GM12865 (cell line): ENCODE measurements at places on chromosomes 4 and X.

- DNase-seq: no peak
Observed at GRCh38 chr4:6660430-6660829, 19.9 kb downstream of the MRFAP1 start.

DNA sequence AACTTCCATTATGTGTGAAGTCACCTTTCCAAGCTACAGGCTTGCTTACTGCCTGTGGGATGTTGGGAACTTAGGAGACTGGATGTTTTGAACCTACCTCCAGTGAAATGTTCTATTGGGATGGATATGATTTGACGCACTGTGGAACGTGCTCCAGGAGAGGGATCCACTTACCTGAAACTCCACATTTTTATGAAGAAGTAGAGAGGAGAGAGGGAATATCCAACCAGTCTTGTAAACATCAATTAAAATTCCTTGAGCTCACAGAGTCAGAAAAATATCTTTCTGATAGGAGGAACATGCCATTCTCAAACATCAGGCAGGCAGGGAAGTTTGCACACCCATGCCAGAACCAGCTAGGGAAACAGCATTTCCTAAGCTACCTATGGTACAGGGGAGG lies 91.1 kb upstream of the MAOA start:
- no peak for DNase-seq

GRCh38 chrX:70552130-70552704 lies 107.6 kb downstream of the DLG3 start:
- no peak for DNase-seq

GRCh38 chr4:25663781-25664180 lies 8.1 kb downstream of the SLC34A2 start:
- no peak for DNase-seq

GRCh38 chr4:158111241-158111640 lies 61.6 kb downstream of the GASK1B start:
- no peak for DNase-seq

DNA sequence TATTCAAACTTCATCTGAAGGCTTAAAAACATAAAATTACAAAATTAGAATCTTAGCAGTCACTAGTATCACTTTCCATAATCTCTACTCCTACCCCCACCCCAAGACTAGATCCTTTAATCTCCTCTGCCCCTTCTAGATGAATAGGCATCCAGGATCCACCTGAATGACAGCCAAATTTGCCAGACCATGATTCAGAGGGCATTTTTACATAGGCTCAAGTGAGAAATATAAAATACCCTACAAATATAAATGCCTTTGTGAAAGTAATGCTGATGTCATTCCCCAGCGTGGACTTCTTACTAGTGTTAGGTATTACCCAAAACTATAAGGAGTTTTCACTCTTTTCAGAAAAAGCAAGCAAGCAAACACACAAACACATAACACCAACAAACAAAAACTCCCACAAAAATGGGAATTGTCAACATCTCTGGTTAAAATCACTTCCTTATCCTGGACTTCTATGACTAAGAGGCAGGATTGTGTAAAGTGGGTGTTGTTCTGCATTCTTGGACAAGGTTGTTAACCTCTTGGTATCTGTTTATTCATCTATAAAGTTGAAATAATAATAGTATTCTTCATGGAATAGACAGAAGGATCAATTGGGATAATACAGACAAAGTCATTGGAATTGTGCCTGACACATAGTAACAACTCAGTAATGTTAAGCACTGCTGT lies 51.3 kb upstream of the TMPRSS11F start:
- DNase-seq: no peak

GRCh38 chr4:158999166-158999682 lies 103.7 kb upstream of the RAPGEF2 start:
- DNase-seq: no peak

DNA sequence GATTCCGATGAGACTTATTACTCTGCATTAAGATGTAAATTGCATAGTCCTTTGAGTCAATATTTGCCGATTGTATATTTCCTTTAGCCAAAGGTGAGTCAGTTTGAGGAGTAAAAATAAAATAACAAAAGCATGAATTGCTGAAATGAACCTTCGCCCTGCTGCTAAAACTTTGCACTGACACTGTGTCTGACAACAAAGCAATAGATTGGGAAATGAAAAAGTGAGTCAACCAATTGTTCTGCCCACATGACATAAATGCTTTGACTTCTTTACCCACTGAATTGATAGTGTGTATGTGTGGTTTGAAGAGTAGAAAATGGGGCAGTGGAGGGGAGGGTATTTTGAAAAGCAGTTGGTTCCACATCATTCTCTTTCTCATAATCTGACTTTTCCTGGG lies 88.4 kb upstream of the AFF2 start:
- no peak for DNase-seq

GRCh38 chr4:138032222-138032621 lies 209.9 kb downstream of the SLC7A11 start:
- no peak for DNase-seq

DNA sequence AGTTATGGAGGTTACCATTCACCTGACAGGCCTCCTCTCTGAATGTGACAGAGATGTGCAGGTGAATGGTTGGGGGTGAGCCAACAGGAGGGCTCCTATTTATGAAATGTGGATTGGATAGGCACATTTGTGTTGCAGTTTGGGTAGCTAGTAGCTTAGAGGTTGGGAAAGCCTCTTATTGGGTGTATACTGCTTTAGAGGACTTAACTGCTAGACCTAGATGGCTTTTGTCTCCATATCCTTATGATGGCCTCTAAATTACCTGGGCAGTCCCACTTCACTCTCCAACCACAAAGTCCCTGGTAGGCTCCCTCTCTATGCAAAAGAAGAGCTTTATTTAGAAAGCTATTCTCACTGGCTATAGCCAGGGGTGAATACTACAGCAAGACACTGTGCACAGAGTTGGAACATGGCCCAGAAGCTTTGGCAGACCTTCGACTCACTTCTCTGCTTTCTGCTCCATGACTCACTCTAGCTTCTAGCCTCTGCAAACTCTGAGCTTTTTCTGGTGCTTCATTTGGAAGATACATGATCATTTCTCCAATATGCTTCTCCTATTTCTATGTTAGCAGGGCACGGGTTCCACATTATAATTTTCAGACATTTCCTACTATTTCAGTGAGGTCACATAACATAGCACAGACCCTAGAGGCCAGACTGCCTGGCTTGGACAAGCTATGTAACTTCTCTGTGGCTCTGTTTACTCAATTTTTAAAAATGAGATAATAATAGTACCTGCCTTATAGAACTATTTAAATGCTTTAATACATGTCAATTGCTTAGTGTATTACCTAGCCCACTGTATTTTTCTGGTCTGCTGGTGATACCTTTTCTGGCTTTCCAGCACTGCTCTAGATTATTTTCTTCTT lies 6.0 kb upstream of the VGLL1 start:
- DNase-seq: no peak

DNA sequence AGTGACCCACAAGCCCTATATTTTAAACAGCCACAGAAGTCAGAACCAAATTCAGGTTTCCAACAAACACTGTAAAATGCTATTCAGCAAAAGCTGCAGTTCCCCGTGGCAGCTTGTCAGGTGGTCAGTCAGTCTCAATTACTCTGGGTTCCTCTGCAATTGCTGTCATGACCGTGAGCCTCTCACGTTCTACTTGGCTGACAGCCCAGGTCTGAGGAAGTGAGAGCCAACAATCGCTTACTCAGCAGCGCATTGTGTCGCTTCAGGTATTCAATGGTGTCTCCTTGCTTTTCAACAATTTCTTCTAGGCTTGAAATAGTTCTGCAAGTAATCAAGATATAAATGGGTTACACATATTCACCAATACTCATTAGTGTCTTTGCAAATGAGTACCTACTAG lies 25.8 kb downstream of the TRIM75 start:
- DNase-seq: no peak

DNA sequence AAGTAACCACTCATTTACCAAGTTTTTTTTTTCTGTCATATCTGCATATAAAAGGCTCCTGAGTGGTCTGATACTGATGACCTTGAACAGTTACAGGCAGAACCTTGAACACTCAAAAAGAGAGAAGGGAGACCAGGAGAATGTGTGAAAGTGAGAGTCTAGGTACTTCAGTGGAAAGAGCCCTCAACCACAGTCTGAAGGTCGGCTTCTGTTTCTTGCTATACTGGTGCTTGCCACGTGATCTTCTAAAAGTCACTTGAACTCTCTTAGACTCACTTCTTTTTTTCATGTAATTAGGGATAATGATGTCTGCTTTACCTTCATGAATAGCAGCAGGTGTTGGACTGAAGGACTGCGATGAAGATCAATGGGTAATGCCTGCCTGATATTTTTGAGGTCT lies 22.8 kb downstream of the GABRB1 start:
- peak; percentile 1 for DNase-seq

DNA sequence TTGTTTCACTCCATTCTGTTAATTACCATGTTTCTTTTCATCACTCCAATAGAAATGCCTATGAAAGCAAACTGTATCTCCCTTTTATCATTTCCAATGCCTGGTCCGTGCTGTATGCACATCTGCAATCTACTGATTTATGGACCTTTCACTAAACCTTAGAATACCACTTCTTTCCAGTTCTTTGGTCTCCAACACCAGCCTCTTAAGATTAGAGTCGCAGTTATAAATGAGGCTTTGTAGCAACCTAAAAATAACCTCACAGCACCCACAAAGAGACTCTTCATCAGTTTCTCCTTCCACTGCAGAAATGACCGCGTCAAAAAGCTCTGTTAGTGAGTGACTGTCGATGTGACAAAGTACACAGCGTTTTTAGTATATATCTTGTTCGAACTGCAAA lies 282.6 kb downstream of the ADGRA3 start:
- DNase-seq: no peak

- DNase-seq: no peak
Observed at GRCh38 chr4:102281171-102281839, 64.0 kb downstream of the SLC39A8 start.

GRCh38 chr4:179823342-179823741 lies 2381.1 kb upstream of the AGA start:
- no peak for DNase-seq

- no peak for DNase-seq
Observed at GRCh38 chr4:33064238-33064637, 2344.1 kb downstream of the PCDH7 start.

GRCh38 chr4:7187168-7187535 lies 5.2 kb upstream of the SORCS2 start:
- no peak for DNase-seq

DNA sequence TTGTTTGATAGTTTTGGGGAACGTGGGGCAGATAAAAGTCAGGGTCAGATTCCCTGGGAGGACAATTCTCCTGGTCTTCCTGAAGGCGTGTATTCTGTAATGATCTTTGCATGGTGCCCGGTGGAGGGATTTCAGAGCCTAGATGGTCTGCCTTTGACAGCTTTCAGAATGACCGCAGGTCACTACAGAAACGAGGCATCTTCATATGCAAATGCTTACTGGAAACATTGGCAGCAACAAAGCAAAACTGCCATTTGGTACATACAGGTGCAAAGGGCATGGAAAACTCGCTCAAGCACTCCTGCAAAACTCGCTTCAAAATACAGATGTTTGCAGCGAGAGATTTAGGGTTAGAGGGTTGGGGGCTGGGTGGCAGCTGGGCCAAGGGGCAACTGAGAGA lies 8.8 kb downstream of the C4orf50 start:
- DNase-seq: no peak

GRCh38 chr4:141375855-141376254 lies 155.2 kb downstream of the ZNF330 start:
- peak; percentile 21 for DNase-seq

DNA sequence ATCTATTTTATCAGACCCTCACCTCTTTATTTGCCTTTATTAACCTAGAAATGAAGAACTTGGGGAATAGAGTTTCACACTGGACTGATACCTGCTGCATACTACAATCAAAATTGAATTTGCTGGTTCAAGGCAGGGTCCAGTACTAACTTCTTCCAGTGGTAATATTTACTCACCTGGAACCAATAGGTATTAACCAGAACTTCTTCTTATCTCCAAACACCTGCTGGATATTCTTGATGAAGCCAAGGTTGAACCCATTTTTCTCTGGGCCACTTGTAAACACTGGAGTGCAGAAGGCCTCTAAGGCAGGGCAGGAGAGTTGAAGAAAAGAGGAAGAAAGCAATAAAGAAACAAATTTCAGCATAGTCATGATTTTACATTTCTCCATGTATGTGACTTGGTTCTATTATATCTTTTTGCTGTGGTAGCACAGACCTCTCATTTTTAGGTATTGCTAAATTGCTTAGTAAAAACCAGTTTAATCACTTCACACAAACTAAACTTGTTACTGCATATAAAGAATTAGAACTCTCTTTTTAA lies 101.1 kb downstream of the ZDHHC15 start:
- DNase-seq: no peak

- DNase-seq: no peak
Observed at GRCh38 chr4:37422102-37422501, 177.6 kb downstream of the NWD2 start.

DNA sequence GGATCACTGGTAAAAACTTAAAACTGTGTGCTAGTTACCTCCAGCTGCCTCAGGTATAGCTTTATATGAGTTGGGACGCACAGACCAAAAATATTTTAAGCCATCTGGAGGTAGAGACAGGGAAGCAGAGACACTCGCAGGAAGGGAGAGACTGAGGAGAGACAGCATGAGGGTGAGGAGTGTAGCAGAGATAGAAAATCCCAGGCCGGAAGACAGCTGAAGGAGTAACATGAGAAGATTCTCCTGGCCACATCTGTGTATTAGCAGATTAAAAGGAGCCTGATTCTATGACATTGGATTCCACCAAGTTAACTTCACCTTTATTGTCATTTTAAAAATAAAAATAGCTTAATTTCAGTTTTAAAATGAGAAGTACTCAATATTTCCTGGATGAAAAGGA lies 84.3 kb downstream of the PDLIM5 start:
- DNase-seq: no peak

- no peak for DNase-seq
Observed at GRCh38 chr4:56743550-56743949, 62.5 kb upstream of the HOPX start.

DNA sequence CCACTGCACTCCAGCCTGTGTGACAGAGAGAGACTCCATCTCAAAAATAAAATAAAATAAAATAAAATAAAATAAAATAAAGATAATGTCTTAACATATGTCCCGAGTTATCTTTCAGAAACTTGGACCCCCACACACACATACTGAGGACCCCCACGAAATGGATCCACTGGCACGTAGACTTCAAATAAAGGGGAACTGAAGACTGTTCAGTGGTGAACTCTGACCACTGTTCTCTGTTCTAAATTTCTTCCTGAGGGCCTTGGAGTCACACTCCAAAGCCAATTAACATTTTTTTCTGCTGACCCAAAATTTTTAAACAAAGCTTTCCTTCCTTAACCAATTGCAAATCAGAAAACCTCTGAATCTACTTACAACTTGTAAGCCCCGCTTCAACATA lies 43.5 kb upstream of the PRDX4 start:
- no peak for DNase-seq

DNA sequence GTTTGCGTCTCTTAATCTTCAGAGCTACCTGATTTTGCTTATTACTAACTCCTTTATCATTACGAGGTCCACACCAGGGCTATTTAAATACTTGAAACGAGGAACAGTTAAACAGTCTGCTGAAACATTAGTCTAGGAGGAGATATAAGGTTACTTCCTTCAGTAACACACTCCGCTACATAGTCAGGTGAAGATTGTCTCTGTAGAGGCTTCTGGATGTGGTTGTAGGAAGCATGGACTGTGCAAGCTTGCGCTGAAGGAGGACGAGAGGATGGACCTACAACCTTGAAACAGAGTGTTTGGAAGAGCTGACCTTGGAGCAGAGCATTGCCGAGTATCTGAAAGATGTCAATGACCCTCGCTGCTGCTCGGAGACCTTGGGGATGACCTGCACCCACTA lies at the start of gene CLRN2:
CLRN2 (plus strand) TSS at position 301 of the 400 bp plus-strand sequence. CDS start 102 bp downstream, outside the sequence.
- DNase-seq: no peak
